ENCODE measurements at places on chromosomes 5 and 9. TPM values are rescaled to one million over a fixed set of nuclear protein-coding genes. Genes with fewer than 3 reads are reported as not detected.

- DNase-seq: no peak
Observed at GRCh38 chr5:52963636-52964035, 25.5 kb upstream of the ITGA2 start.

DNA sequence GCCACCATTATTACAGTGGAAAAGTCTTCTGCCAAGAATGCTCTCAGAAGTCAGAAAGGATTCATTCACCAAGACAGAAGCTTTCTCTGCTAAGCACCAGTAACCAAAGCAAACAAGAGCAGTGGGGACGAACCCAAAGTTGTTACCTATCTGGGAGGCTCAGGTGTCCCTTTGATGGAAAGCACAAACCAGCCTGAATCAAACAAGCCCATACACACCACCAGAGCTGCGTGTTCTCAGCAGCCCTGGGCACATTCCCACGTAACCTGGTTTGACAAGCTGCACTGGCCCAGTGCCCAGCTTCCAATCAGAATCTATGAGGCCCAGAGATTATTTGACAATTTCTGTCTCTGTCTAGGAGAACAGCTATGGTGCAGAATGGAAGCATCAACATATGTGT, 252.6 kb downstream of the ACTL7B start:
- DNase-seq: no peak

Gene DRD1
- 0.35 TPM for total RNA-seq

- peak; percentile 59 for DNase-seq
Observed at GRCh38 chr9:135241381-135242048, 154.0 kb downstream of the OLFM1 start.

Gene CA9
- 3.6 TPM for total RNA-seq

- DNase-seq: no peak
Observed at GRCh38 chr5:154524181-154524580, 46.2 kb upstream of the HAND1 start.

GRCh38 chr5:93576994-93577853, 3.8 kb downstream of the NR2F1-AS1 start:
- DNase-seq: no peak

DNA sequence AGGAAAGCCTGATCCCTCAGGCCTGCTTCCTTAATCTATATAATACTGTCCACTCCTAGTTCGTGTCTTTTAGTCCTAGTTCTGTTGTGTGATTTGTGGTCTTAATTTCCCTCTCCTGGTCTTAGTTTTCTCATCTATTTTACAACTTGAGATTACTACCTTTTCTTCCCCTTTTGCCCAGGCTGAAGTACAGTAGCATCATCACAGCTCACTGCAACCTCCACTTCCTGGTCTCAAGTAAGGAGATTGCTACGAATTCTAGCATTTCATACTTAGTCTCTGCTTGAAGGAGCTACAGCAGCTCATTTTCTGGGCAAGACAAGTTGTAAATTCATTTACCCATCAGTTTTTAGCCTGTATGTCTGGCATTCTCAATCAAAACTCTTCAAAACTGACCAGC, 5.5 kb downstream of the TRIM32 start:
- no peak for DNase-seq

DNA sequence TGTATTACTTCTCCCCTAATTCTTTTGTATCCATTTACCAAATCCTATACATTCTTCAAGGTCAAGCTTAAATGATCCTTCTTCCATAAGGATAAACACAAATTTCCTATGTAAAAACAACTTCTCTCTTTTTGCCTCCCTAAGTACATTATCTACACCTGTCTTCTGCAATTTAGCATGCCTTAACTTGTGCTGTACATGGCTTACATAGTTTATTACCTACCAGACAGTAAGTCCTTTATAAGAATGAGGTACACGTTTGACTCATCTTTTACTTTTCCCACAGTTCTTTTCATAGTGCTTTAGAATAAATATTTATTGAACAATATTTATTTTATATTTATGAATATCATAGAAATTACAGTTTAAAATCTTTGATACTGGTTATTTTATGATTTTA, 33.4 kb downstream of the GIN1 start:
- no peak for DNase-seq

Gene C9orf153
- total RNA-seq: not detected

- no peak for DNase-seq
Observed at GRCh38 chr5:77333451-77334123, 123.1 kb downstream of the PDE8B start.

Gene EQTN
- total RNA-seq: not detected

Gene MARCOL
- not detected for total RNA-seq

DNA sequence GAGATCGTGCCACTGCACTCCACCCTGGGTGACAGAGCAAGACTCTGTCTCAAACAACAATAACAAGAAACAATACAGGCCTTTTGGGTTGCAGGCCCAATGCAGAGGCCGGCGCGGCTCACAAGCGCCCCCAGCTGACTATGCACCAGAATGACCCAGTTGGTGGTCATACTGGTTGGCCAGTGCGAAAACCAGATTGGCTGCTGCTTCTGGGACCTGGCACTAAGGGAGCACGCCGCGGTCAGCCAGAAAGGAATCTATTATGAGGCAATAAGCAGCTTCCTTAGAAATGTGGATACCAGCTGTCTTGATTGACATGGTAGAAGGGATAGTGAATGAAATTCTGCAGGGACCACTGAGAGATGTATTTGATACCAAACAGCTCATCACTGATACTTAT, 35.0 kb downstream of the RANBP17 start:
- DNase-seq: no peak

- no peak for DNase-seq
Observed at GRCh38 chr5:159471904-159472303, 141.6 kb upstream of the IL12B start.

- peak; percentile 65 for DNase-seq
Observed at GRCh38 chr5:19987612-19988361, at the start of gene CDH18. Gene CDH18, minus strand, starts transcription at chr5:19988200. Its CDS starts 149,214 bp downstream, at chr5:19838986.

DNA sequence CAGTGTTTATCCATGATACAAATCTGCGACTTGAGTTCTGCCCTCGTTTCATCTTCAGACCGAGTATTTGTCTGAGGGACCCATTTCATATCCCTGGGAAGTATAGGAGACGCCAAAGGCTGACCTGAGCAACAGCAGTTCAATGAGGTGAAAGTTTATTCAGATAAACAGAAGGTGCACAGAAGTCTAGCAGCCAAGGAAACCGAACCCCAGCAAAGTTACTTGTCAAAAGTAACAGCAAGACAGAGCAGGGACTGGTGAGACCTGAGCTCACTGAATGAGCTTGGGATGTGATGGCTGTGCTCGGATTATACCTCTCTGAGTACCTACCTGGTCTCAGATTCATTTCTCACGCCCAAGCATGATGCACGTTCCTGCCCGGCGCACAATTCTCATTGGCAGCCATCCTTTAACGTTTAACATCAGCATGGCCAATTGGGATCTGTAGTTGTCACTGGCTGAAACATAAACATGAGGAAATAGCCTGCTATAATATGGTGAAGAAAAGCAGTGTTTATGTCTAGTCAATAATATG, 599 bp downstream of the LYRM7 start:
- no peak for DNase-seq

GRCh38 chr9:32069969-32070368, 314.5 kb upstream of the ACO1 start:
- no peak for DNase-seq

DNA sequence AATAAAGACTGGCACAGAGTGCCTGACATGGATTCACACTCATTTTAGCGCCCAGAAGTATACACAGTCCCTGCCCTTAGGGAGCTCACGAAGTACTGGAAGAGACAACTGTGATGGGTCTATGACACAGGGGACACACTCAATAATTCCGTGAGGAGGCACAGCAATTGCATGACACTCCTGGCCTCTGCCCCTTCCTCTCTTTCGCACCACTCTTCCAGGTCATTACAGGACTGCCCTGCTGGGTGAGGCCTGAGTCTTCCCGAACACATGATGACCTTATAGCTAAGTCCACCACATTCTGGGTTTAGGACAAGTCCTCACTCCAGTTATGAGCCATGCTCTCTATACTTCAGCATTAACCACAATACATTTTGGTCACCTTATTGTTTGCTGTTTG, 134.7 kb downstream of the GNA14 start:
- DNase-seq: no peak

Gene CYLC2
- total RNA-seq: not detected

DNA sequence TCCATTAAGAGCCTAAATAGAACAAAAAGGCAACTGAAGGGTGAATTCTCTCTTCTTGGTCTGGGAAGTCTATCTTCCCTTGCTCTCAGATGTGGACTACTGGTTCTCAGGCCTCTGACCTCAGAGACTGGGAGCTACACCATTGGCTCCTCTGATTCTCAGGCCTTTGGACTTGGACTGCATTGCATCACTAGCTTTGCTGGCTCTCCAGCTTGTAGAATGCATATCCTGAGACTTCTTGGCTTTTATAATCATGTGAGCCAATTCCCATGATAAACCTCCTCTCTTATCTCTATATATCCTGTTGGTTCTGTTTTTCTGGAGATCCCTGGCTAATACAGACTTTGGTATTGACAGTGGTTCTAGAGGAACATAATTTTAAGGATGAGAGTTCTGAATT, 89.8 kb downstream of the PSAT1 start:
- no peak for DNase-seq

DNA sequence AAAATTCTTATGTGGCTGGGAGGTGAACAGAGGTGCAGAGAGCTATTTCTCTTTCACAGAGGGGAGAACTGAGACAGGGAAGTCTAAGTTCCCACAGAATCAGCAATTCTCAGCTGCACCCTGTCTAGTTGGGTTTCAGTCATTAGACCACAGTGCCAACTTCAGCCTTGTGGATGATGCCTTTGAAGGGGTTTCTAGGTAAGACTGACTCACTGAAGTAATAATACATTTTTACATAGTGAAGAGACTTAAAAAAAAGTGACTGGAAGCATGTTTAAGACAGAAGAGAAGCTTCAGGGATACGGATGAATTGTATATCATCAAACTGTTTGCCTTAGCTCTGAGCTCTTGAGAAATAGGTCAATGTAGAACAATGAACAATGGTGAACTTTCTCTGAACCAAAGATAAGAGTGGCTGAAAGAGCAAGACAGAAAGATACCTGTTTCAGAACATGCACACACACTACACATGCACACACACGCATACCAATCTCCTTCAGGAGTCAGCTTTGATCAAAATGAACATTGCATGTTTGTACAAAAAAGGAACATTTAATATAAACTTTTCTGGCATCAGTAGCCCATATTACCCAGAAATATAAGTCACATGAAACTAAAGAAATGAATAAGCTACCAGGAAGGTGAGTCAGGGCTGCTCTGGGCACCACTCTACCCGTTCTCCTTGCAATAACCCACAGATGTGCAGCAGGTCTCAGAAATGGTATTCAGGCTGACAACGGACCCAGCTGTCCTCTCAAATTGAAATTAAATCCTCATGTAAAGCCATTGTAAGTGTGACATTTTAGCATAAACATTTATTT, 12.6 kb upstream of the FYB1 start:
- no peak for DNase-seq

DNA sequence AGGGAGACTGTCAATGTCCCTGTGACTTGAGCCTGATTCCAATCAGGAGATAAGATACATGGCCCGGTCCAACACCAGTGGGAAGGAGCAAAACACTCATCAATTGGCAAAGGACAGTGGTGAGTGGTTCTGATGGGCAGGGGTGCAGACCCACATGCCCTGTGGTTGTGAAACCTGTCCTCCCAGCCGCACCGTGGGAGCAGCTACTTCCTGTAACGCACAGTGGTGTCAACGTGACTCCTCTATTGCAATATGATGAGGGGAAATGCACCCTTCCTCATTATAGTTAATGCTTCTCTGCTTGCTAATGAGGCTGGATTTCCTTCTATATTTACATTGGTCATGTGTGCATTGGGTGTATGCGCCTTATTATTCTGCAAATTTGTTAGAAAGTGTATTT, 223.0 kb downstream of the IRX1 start:
- DNase-seq: no peak

- DNase-seq: peak; percentile 77
Observed at GRCh38 chr9:133953621-133953975, 38.5 kb downstream of the VAV2 start.

DNA sequence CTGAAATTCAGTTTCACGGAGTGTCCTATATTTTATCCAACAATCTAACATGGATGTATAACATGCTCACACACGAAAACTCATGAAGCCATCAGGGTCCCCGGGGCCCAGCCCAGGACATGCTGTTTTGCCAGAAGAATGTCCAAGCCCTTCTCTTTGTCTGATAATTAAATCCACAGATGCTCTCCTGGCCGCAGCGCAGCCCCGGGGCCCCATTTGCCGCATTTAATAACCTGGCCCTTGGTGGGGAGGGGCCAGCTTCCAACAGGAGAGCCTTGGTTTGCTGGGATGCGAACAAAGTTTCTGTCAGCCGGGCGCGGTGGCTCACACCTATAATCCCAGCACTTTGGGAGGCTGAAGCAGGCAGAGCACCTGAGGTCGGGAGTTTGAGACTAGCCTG, 30.0 kb downstream of the PLPP7 start:
- DNase-seq: peak; percentile 41

DNA sequence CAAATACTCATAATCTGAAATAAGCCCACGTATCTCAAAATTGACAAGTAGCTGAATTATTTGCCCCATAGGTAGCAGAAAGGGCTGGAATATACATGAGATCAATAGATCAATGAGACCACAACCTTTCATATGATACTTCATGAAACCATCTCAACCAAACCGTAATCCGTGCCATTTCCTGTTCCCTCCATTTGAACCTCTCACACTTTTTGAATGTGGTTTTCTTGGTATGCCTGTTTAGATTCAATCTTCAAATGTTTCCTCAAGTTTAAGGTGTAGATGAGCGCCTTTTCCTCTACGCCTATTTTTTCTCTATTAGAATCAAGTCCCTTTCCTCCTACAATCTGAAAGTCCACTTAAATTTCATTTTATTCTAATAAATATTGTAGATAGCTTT, 805.5 kb downstream of the EFNA5 start:
- DNase-seq: no peak

Gene ARAP3
- total RNA-seq: 7.1 TPM

- no peak for DNase-seq
Observed at GRCh38 chr9:130689937-130690700, 3.5 kb upstream of the EXOSC2 start.

Gene SLC46A2
- not detected for total RNA-seq

Gene DNM1
- 87.0 TPM for total RNA-seq

DNA sequence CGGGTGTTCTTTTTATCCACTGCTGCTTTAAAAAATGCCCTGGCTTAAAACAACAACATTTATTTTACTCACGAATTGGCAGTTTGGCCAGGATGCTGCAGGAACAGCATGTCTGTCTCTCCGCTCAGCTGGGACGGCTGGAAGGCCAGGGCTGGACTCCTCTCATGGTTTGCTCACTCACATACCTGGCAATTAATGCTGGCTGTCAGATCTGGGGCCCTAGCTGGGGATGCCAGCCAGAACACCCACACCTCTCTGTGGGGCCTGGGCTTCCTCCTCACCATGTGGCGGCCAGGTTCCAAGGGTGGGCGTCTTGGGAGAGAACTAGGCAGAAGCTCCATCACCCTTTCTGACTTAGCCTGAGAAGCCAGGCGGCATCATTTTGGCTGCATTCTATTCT, 189.1 kb upstream of the IL12B start:
- no peak for DNase-seq

GRCh38 chr9:15374310-15374709, 48.4 kb upstream of the SNAPC3 start:
- no peak for DNase-seq

- no peak for DNase-seq
Observed at GRCh38 chr5:73442231-73442811, 6.3 kb downstream of the FOXD1 start.

Gene SPINK7
- not detected for total RNA-seq

Gene FOXD4
- total RNA-seq: 0.44 TPM

- peak; percentile 95 for DNase-seq
Observed at GRCh38 chr9:35489313-35490154, at the start of gene RUSC2. Gene RUSC2, plus strand, starts transcription at chr9:35490111. Its CDS starts 56,411 bp downstream, at chr9:35546522.

Gene TERT
- not detected for total RNA-seq

Gene LOX
- total RNA-seq: 320 TPM

Gene GRM6
- not detected for total RNA-seq

GRCh38 chr5:119332208-119332607, 23.6 kb upstream of the TNFAIP8 start:
- no peak for DNase-seq
